ENCODE measurements at places on chromosomes 12 and 14.

GRCh38 chr12:55703288-55703687 lies 4.4 kb downstream of the ITGA7 start:
- no peak for DNase-seq

- DNase-seq = no peak
Measured at GRCh38 chr14:34122081-34122480, 171.2 kb upstream of the EGLN3 start.

DNA sequence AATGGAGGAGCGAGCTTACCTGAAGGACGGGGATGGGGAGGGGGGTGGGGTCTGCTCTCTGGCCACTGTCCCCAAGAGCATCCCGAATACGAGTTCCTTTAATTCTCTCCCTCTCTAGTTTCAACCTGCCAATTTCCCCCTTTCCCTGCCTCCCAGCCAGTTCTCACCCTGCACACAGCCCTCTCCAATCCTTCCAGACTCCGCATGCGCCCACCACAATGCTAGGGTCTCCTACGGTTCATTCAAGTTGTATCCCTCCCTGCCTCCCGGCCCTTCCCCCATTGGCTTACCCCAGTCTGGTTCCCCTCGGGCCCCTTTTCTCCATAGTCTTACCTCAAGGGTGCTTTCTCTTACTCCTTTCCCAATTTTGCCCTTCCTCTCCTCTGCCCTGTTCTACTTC lies 708 bp upstream of the IGFBP6 start:
- DNase-seq = no peak

- DNase-seq = no peak
Measured at GRCh38 chr12:1250641-1251040, 259.6 kb downstream of the ERC1 start.

- DNase-seq = peak; percentile 39
Measured at GRCh38 chr14:67514650-67515385, 18.3 kb upstream of the PLEKHH1 start.

Measured in activated naive CD4-positive, alpha-beta T cell (primary cell).